Heart left ventricle (tissue), 16 donors: ENCODE measurements at places on chromosomes 6 and 20. TPM values are rescaled to one million over a fixed set of nuclear protein-coding genes. Genes with fewer than 3 reads are reported as not detected.

AGER gene
- total RNA-seq = 1.9 TPM

C4A gene
- 63.6 TPM for total RNA-seq

SMOC2 gene
- total RNA-seq = 24.0 TPM

LRRC73 gene
- 2.3 TPM for total RNA-seq

BEND6 gene
- total RNA-seq = 2.2 TPM

DNA sequence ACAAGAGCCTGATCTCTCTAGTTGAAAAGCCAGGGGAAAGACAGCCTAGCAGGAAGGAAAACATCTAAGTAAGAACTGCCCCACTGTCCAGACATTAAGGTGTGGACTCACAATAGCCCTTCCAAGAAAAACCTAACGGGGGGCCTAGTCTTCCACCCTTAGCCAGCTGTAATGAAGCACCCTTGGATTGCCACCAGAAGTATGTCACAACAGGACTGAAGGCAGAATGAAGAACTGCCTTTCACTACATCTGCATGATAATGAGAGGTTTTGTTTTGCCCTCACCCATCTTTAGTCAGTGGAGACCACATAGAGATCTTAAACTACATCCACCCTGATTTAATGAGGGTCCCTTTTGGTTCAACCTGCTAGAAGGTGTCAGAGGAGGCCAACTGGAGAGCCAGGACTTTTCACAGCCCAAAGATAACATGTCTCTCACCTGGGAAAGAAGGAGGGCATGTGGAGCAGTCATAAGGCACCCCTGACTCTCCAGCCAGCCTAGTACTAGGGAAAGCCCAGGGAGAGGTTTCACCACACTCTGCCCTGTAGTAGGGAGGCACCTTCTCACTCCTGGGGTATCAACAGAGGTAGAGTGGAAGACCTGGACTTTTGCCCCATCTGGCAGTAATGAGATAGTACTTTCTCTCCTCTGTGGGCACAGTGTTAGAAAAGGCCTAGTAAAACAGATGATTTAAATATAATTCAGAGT, 1017.4 kb upstream of the MANEA start:
- DNase-seq = no peak
- H3K27ac ChIP-seq = no peak overlapping the region
- no peaks in the 10 kb centered on the region for H3K27me3 ChIP-seq
- H3K4me1 ChIP-seq = no peaks in the 10 kb centered on the region

- H3K4me3 ChIP-seq = no peak overlapping the region
- no peaks in the 10 kb centered on the region for H3K4me1 ChIP-seq
- DNase-seq = no peak
- H3K36me3 ChIP-seq = no peaks in the 10 kb centered on the region
- H3K27ac ChIP-seq = no peak overlapping the region
These were observed 84.9 kb upstream of the LRFN2 start for GRCh38 chr6:40672087-40672486.

DNA sequence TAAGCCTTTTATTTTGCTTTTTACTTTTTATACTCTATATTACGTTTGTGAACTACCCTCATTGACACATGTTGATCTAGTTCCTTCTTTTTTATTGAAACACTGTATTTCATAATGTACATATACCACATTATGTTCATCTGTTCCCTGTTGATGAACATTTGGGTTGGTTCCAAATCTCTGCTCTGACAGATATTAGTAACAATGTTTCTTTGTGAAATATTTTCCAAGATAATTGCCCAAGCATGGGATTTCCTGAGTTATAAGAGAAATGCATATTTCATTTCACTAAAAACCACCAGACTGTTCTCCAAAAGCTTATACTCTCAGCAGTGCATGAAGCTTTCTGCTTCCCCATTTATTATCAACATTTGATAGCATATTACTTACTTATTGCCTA, 44.2 kb upstream of the TNFRSF21 start:
- no peak overlapping the region for H3K4me3 ChIP-seq
- DNase-seq = no peak
- no peaks in the 10 kb centered on the region for H3K4me1 ChIP-seq
- no peaks in the 10 kb centered on the region for H3K36me3 ChIP-seq
- H3K27ac ChIP-seq = no peak overlapping the region
- H3K27me3 ChIP-seq = no peaks in the 10 kb centered on the region

- peaks cover 73% of the 10 kb centered on the region for H3K36me3 ChIP-seq
- no peaks in the 10 kb centered on the region for H3K4me1 ChIP-seq
- no peaks in the 10 kb centered on the region for H3K27me3 ChIP-seq
- no peak overlapping the region for H3K4me3 ChIP-seq
- no peak for DNase-seq
These were observed 108.4 kb downstream of the HUS1B start for GRCh38 chr6:548517-548916.

DNA sequence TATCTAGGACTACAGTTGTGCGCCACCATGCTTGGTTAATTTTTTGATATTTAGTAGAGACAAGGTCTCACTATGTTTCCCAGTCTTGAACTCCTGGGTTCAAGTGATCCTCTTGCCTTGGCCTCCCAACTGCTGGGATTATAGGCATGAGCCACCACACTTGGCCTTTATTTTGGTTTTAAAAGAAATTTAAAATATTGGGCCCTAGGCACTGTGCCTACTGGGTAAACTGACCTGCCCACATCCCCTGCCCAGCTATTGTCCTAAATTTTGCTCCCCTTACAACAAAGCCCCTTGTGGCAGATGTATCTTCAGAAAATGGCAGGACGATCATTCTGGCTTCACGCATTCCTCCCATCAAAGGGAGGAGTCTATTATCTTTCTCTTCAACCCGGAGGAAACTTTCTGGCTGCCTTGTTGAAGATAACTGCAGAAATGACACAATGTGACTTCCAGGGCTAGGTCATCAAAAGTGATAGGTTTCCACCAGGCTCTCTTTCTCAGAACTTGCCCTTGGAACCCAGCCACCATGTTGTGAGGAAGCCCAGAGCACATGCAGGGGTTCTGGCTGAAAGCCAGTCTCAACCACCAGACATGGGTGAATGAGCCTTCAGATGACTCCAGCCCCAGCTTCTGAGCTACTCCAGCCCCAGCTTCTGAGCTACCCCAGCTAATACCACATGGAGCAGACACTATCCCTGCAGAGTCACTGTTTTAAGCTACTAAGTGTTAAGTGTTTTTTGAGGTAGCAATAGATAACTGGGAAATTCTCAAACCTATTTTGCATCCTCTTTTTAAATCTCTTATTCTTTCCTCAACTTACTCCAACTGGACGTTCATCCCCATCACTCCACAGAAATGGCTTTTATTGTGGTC, 4.6 kb upstream of the GUCA1B start:
- H3K36me3 ChIP-seq = peaks cover 8% of the 10 kb centered on the region
- DNase-seq = no peak
- H3K4me1 ChIP-seq = no peaks in the 10 kb centered on the region

- H3K27me3 ChIP-seq = no peaks in the 10 kb centered on the region
- DNase-seq = no peak
- no peaks in the 10 kb centered on the region for H3K4me1 ChIP-seq
- no peaks in the 10 kb centered on the region for H3K36me3 ChIP-seq
- H3K4me3 ChIP-seq = no peak overlapping the region
These were observed 129.6 kb upstream of the BEND3 start for GRCh38 chr6:107244742-107245480.

DNA sequence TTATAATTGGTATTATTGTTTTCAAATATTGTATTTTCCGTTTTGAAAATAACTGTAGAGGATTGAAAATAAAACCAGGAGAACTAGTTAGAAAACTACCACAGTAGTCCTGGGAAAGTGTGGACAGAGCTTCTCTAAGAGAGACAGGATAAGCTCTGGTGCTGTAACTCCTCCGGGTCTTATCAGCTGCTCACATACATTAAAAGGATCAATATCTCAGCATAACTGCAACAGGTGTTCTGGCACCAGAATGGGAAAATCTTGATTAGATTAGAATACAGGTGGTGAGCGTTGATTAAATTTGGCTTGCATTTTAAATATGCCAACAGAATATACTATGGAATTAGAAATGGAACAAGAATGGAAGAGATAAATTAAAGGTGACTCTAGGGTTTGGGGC, 1138.9 kb upstream of the ADGRB3 start:
- H3K4me3 ChIP-seq = no peak overlapping the region
- H3K27ac ChIP-seq = no peak overlapping the region
- H3K27me3 ChIP-seq = no peaks in the 10 kb centered on the region
- no peaks in the 10 kb centered on the region for H3K4me1 ChIP-seq
- no peak for DNase-seq

GRCh38 chr20:63750807-63751470, 11.4 kb downstream of the SLC2A4RG start:
- H3K4me3 ChIP-seq = no peak overlapping the region
- no peak overlapping the region for H3K27ac ChIP-seq
- peaks cover 53% of the 10 kb centered on the region for H3K36me3 ChIP-seq
- peak; percentile 12 for DNase-seq
- H3K4me1 ChIP-seq = no peaks in the 10 kb centered on the region

GRCh38 chr6:139006477-139006876, 18.4 kb upstream of the REPS1 start:
- H3K4me3 ChIP-seq = no peak overlapping the region
- H3K36me3 ChIP-seq = no peaks in the 10 kb centered on the region
- H3K4me1 ChIP-seq = no peaks in the 10 kb centered on the region

GRCh38 chr20:51470907-51471411, 71.6 kb downstream of the NFATC2 start:
- peaks cover 19% of the 10 kb centered on the region for H3K36me3 ChIP-seq
- no peaks in the 10 kb centered on the region for H3K4me1 ChIP-seq
- no peak for DNase-seq
- no peak overlapping the region for H3K27ac ChIP-seq

GRCh38 chr6:28838634-28839442, 84.9 kb downstream of the TRIM27 start:
- peaks cover 12% of the 10 kb centered on the region for H3K4me1 ChIP-seq
- H3K4me3 ChIP-seq = peak overlapping the region; percentile 56
- no peaks in the 10 kb centered on the region for H3K27me3 ChIP-seq
- H3K27ac ChIP-seq = no peak overlapping the region
- no peaks in the 10 kb centered on the region for H3K36me3 ChIP-seq
- peak; percentile 82 for DNase-seq

DNA sequence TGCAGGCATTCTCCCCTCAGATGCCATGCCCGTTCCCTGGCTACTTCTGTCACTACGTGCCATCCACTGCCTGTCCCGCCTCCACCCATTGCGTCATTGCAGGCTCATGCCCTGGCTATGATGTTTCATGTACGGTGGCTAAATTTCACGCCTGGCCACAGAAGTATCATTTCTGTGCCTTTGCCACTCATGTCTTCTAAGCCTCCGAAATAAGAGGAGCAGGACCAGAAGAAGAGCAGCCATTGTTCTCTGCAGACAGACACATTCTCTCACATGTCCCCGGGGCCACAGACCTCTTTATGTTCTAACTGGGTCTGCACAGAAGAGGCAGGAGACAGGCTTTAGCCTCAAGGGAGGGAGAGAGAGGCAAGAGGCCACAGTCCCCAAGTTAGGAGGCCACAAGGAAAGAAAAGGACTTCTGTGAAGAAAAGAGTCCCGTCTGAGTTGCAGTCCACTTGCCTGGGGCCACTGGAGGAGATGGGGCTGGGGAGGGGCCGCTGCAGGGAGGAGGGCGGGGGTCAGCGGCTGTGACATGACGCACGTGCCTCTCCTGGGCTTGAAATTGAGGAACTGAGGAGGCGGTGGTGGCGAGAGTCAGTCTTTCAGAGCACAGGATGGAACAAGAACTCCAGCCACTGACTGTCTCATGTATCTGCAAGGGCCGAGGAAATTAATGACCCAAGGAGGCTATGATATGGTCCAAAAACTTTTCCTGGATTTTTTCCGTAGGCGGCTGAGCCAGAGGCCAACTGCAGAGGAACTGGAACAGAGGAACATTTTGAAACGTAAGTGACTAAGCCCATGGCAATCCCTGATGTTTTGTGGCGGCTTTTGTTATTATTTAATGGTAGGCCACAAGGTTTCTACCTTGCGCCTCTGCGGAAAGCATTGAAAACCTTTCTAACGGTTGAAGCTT, 55.9 kb downstream of the TBC1D7 start:
- H3K27me3 ChIP-seq = no peaks in the 10 kb centered on the region
- H3K27ac ChIP-seq = no peak overlapping the region
- H3K36me3 ChIP-seq = no peaks in the 10 kb centered on the region
- DNase-seq = peak; percentile 44

DNA sequence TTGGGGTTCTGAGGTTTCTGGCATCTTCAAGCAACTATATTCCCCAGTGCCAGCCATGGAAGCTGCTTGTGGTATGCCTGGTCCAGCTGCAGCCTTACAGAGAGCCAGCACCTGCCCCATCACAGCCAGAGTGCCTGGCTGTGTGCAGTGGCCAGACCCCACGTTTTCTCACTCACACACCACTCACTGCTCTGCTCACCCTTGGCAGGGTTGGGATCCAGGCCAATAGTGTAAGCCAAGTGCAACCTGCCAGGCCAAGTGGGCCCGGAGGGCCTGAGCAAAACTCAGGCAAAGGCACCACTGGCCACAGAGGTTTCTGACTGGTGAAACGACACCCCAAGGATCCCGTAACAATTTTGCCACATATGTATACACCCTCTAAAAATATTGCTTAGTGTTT, 67.9 kb upstream of the EYA4 start:
- no peak overlapping the region for H3K27ac ChIP-seq
- no peaks in the 10 kb centered on the region for H3K4me1 ChIP-seq
- peak; percentile 59 for DNase-seq
- no peaks in the 10 kb centered on the region for H3K27me3 ChIP-seq
- no peak overlapping the region for H3K4me3 ChIP-seq
- no peaks in the 10 kb centered on the region for H3K36me3 ChIP-seq

GRCh38 chr6:17622144-17622543, 22.0 kb downstream of the FAM8A1 start:
- H3K27ac ChIP-seq = no peak overlapping the region
- no peak overlapping the region for H3K4me3 ChIP-seq
- H3K4me1 ChIP-seq = no peaks in the 10 kb centered on the region
- DNase-seq = no peak
- H3K36me3 ChIP-seq = peaks cover 16% of the 10 kb centered on the region

DNA sequence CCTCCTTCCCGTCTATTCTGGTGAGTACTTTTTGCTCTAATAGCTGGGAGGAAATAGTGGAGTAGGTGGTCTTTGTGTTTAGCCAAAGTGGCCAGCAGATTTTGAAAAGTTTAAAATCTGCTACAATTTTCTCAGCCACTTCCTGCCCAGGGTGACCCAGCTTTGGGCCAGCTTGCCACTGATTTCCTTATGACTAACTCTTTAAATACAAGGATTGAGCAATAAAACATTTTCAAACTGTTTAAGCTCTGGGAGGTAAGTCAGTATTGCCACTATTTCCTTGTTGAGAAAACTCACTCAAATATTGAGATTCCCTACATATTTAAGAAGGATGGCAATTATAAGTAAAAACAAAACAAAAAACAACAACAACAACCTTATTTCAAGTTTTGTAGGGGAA, 54.5 kb downstream of the TRMT11 start:
- H3K27ac ChIP-seq = no peak overlapping the region
- H3K4me1 ChIP-seq = no peaks in the 10 kb centered on the region
- H3K36me3 ChIP-seq = no peaks in the 10 kb centered on the region
- DNase-seq = no peak
- H3K27me3 ChIP-seq = no peaks in the 10 kb centered on the region

GRCh38 chr6:147054158-147054557, 150.1 kb upstream of the STXBP5 start:
- H3K4me3 ChIP-seq = no peak overlapping the region
- H3K27ac ChIP-seq = no peak overlapping the region

- H3K27me3 ChIP-seq = no peaks in the 10 kb centered on the region
- no peaks in the 10 kb centered on the region for H3K36me3 ChIP-seq
- H3K27ac ChIP-seq = no peak overlapping the region
- no peak overlapping the region for H3K4me3 ChIP-seq
These were observed 212.4 kb upstream of the ARID1B start for GRCh38 chr6:156564807-156565149.
